ENCODE measurements at places on chromosomes 4 and X.

DNA sequence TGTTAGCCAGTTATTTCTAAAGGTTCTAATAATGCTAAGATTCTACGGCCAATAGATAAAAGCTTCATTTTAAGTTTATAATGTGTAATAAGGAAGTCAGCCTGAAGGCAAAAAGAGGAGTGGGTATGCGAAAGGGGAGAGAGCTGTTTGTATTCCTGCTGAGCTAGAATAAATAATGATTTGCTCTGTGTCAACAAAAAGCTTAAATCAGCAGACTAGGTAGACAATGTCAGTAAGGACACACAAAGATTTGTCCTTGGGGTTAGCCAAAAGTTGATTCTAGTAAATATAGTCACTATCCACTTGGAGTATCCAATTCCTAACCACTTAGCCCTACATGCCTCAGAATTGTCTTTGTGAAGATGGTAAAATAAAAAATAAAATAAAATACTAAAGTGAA lies 90.3 kb upstream of the GRIA3 start:
- no peak for DNase-seq

DNA sequence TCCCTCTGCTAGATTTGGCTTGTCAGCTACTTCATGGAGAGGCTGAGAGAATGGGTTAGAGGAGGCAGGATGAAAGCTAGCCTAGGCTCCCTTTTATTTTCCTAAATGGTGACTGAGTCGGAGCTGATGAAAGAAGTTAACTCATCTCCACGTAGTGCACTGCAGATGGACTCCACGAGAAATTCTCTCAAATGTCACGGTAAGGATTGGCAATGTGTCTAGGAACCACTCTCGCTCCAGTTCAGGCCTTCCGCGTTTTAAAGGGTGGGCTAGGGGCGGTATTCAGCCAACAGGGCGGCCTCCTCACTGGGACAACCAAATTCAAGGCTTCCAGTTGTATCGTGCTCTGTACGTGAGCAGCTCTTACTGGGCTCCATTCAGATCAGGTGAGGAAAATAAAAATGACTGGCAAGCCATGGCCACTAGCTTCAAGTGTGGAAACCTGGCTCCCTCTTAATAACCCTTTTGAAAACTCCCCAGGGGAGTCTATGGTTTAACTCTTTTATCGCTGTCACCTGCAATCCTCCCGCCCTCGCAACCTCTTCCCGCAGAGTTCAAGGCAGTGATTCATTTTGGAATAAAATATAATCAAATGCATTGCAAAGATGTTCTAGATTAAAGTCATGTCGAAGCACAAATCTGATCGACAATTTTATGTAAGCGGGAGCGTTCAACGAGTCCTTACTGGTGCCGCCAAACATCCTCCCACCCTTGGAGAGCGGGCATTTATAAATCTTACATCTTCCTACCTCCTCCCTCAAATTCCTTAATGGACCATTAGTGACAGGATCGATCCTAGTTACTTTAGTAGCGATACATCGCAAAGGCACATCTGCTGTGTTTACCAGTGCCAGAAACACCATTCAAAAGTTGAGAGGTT lies 1.2 kb downstream of the SPOCK3 start:
- DNase-seq, result no peak

- DNase-seq, result no peak
These were observed 1151.2 kb downstream of the PDHA2 start for GRCh38 chr4:96991083-96991482.

GRCh38 chrX:42869659-42870476 lies 91.9 kb upstream of the PPP1R2C start:
- peak; percentile 44 for DNase-seq

DNA sequence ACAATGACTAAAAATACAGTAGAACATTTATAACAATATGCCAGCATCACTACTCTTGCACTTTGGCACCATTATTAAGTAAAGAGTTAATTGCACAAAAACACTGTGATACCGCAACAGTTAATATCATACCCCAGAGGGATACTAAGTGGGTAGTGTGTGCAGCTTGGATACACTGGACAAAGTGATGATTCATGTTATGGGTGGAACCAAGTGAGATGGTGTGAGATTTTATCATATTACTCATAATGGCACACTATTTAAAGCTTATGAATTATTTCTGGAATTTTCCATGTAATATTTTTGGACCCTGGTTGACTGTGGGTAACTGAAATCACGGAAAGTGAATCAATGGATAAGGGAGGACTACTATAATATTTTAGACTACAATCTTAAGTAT lies 265.3 kb downstream of the PCDH18 start:
- no peak for DNase-seq

DNA sequence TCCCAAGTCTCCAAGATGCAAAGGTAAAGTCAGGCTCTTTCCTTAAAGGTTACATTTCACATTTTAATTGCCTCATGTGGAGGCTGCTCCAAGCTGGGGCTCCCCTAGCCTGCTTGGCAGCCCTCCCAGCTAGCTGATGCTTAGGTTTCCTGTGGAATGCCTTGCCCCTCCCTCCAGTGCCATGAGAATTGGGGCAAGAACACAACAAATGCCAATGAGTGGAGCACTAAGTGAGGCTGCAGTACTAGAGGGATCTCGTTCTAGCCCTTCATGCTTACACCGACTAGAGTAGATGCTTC lies 597.7 kb downstream of the MID1IP1 start:
- no peak for DNase-seq

GRCh38 chrX:63747331-63747730 lies 37.7 kb downstream of the ARHGEF9 start:
- DNase-seq, result no peak

GRCh38 chrX:34275699-34276098 lies 143.6 kb upstream of the FAM47A start:
- DNase-seq, result no peak

DNA sequence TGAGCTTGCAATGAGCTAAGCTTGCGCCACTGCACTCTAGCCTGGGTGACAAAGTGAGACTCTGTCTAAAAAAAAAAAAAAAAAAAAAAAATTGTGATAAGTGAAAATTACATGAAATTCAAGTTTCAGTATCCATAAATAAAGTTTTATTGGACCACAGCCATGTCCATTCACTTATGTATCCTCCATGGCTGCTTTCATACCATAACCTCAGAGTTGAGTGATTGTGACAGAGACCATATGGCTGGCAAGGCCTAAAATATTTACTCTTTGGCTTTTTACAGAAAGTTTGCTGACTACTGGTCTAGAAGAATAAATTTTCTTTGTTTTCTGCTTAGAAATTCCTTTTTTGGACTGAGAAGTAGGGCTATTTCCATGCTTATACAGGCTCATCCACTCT lies 11.8 kb upstream of the SHISA3 start:
- no peak for DNase-seq

DNA sequence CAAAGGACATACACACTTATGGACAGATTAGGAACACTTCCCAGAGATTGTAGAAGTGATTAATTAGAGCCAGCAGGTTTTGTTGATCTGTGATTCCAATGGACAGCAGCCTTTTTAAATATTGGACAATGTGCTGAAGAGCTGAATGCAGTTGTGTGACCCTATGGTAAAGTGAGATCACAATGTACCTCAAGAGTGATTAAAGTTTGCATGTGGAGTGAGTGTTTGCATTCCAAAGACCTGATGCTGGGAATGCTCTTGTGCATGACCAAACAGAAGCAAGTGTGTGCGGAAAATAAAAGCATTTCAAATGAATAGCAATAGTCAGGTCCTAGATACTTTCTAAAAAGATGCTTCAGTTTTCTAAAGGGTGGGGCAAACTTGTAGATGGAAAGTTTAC lies 154.1 kb downstream of the BANK1 start:
- DNase-seq, result no peak

DNA sequence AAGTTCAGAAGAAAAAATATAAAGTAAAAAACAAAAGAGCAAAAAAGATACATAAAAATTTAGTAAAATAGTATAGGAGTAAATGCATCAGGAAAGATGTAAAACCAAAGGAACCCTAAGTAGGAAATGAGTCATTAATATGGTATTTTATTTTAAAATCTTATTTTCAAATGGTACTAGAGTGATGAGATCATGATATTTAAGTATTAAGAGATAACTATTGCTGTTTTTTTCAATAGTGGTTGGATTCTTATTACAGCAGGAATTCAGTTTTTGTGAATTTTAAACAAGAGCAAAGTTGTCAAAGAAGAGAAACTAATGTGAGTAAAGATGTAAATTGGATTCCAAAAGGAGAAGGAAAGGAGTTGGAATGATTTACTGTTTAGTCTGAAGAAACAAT lies 20.0 kb downstream of the EMCN start:
- DNase-seq, result no peak

DNA sequence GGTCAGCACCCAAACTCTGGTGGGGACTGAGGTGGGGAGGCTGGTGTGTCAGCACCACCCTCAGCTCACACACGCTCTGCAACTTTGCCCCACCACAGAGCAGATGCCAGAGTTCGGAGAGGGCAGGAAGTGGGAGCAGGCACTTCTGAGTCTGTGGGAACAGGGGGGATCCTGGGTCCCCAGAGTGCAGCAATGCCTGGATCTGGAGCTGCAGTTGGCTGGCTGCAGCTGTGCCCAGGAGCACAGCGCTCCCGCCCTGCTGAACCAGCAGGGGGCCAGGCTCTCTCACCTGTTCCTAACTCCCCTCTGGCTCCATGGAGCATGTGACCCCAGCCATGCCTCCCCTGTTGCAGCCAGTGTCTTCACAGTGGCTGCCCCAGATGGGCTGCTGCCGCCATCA lies 252.4 kb downstream of the SPOCK3 start:
- DNase-seq, result no peak

GRCh38 chr4:159937595-159937994 lies 834.7 kb downstream of the RAPGEF2 start:
- DNase-seq, result no peak

Measured in stimulated activated naive B cell treated with anti-CD40 and anti-IgM and Interleukin-4, amounts not matched to agents 10 μg/mL and 1 μg/mL and 100 μg/mL, for 72 hours (primary cell).